Fibroblast of skin of left biceps (primary cell): ENCODE measurements at places on chromosomes 6 and 20.
A peak's percentile ranks its signal among the peaks of the same experiment; 100 is the strongest.

DNA sequence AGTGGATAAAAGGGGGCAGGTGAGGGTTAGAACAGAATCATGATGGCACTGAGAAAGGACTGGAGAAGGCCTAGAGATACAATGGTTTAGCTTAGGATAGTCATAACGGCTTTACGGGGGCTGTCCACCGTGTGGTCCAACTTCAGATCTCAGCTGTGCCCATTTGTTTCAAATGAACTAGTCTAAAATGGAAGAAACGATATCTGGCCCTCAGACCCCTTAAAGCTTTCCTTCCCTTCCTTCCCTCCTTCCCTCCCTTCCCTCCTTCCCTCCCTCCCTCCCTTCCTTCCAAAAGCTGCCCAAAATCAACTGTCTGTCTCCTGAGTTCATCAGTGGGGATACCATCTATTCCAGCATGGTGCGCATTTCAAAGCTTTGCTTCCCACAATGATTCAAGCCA, 27.9 kb downstream of the TRAM2 start:
- DNase-seq, result no peak

DNA sequence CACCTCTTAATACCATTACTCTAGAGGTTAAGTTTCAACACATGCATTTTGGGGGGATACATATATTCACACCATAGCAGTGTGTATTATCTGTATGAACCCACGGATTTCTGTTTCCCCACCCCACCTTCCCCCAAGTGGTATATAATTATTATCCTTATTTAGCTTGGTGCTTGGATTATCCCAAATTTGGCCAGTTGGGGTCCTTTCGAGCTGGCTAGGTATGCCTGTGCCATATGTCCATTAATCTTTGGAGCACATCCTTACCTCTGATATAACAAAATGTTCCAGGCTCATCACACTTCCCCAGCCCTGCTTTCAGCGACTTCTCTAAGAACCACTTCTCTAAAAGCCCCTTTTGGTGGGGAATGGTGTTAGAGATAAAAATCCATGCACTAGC, 118.7 kb upstream of the MLIP start:
- no peak for DNase-seq

DNA sequence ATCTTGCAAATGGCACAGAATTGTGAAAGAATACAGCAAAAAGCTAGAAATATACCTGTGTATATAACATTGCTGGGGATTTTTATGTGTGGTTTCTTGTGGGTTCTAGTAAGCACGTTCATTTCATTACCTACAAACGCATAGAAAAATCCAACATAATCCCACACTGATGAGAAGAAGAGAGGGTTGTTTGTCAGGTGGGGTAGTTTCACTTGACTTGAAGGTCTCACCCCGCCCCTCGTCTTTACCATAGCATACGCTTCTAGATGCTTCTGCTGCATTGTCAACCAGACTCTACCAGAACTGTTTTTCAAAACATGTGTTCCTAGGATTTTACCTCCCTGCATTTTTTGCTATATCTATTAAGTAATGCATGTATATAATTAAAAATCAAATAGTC, 284.1 kb upstream of the TAB2 start:
- DNase-seq, result no peak

DNA sequence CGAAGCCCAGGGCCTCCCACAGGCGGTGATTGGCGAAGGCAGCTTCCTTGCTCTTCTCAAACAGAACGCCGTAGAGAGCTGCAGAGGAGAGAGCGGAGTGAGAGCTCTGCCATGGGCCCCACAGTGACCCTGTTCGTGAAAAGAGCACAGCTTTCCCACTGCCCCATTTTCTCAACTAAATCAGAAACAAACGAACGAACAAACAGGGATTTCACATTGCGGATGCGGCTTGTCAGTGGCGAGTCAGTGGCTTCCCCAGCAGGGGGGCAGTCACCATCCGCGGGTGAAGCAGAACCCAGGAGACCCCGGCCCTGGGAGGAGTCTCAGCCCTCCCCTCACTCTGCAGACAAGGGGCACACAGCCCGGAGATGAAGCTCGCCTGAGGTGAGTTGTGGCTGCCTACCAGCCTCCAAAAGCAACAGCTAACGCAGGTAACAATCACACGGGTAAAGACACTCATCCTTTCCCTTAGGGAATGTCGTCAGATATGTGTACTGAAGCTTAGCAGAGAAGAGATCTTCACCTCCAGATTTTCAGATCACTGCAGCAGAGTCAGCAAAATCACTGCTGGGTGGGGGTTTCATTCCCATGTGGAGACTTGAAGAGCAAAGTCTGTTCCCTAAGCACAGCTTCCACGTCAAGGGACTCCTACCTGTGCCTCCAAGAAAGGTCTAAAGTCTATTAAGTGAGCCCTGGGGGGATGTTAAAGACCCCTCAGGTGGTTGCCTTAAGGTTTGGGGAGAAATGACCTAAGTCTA, 51.2 kb upstream of the GPR31 start:
- DNase-seq, result no peak

DNA sequence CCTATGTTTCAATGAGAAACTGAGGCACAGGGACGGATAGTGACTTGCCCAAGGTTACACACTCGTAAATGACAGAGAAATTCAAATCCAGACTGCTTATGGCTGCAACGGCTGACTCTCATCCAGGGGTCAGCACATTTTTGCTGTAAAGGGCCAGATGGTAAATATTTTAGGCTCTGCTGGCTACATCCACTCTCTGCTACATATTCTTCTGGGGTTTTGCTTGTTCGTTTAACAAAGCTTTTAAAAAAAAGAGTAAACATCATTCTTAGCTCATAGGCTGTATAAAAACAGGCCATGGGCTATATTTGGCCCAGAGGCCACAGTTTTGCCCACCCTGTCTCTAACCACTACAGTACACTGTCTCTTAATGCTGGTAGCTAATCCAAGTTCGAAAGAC, 103.4 kb downstream of the PREX1 start:
- DNase-seq, result no peak

DNA sequence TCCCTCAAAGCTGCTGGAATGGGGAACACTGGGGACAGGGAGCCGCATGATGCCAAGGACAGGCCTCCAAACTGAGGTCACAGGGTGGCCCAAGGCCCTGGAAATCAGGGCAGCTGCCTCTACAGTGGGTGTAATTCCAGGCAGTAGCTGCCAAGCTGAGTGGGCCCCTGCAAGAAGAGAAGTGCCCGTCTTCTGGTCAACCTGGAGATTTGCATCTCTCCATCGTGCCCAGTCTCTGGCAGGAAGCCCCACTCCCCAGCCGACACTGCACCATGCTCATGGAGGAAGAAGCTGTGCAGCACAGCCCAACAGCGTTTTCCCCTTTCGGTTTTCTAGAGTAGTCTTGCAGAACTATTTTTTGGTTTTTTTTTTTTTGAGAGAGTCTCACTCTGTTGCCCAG, 2.2 kb upstream of the FAM209A start:
- DNase-seq, result no peak

DNA sequence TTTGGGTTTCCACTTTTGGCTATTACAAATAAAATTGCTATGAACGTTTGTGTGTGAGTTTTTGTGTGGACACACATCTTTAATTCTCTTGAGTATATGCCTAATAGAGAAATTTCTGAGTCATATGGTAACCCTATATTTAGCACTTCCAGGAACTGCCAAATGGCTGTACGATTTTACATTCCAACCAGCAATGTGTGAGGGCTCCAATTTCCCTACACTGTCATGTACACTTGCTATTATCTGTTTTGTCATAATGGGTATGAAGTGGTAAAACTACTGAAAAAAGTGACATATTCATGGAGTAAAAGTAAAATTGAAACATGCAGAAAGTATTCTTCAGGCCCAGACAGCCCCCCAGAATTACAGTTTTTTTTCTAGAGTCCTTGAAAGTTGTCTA, 59.6 kb upstream of the ESR1 start:
- no peak for DNase-seq

- DNase-seq, result no peak
These were observed 28.8 kb downstream of the FERMT1 start for GRCh38 chr20:6094063-6094462.

DNA sequence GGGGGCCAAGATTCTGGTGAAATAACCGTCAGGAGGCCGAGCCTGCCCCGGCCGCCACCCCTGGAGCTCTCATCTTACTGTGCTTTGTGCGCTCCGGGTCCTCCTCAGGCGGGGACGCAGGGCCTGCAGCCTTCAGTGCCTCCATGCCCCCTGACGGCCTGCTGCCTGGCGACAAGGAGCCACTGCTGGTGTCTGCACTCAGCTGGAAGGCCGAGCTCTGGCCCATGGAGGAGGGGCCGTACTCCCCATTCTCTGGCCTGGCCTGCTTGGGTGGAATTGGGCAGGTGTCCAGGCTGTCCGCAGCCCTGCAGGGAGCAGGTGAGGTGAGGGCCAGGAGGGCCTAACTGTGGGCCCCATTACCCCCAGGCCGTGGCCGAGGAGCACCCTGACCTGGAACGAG, 5.3 kb downstream of the ZNF512B start:
- no peak for DNase-seq

- no peak for DNase-seq
These were observed 30.9 kb upstream of the TAGAP start for GRCh38 chr6:159075506-159076228.

DNA sequence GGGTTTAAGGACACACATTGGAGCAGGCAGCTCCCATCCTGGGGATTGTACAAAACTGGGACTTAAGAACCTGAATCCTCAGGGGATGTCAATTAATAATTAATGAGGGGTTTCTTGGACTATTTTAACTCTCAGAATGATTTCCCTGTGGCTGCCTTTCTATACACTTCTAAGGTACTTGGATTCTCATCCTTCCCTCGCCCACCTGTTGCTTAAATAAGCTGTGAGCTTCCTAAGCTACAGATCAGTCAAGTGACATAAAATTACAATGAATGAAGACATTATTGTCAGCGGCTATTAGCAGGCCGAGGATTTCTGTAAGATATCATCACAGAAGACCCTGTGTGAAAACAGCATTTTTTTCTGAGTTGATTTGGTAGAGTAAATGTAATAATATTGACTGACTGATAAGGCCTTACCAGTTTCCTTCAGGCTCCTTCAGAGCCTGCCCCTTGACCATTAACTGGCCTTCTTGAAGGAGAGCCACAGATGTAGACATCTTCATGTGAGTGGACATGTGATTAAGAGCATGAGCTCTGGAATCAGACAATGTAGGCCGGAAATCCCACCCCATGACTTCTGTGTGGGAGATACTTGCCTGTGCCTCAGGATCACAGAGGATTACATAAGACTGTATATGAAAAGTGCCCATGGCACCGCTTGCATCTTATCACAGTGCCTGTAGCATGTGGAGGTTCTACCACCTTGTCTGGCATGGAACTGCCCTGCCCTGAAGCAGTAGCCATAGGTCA, 101.7 kb downstream of the TULP4 start:
- DNase-seq, result no peak

DNA sequence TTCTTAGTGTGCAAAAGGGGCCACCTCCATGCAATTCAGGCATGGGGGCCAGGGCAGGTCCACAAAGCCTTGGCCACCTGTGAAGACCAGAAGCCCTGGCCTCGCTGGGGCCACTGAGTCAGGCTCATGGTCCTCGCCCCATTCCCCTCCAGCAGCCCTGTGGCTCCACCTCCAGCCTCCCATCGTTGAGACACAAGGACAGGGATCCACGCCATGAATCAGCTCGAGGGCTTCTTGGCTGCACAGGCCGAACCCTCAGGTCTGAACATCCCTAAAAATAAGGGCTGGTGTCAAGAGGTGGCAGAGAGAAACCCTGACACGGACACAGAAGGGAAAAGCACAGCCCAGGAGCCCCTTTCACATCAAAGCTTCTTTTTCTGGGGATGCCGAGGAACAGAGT, 68.6 kb upstream of the QKI start:
- DNase-seq, result no peak

DNA sequence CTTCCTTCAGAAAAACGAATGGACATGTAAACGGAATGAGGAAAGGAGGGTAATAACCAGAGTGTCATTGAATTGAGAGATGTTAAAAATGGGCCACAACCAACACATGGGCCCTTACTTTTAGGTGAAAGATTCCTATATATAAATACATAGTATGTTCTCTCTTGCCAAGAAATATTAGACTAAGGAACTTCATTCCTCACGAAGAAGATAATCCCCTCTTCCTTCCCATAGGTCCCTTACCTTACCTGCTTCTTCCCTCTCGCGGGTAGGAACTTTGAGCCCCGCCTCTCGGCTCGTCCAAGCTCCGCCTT, 295 bp upstream of the TBC1D22B start:
- no peak for DNase-seq

DNA sequence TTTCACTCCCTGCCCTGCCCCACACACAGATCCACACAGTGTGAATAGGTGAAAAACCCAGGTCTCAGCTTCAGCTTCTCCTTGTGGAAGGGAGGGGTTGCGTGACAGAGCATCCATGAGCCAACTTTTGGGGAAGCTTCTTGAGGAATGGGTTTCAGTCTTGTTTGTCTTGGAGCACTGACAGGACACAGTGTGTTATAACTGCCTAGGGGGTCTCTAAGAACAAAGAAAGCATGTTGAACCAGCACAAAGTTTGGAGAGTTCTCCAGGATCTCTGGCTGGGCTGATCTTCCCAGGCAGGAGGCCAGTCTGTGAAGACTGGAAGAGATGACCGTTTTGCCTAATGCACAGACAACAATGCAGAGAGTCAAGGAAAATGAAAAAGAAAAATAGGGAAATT, 164.5 kb downstream of the COL12A1 start:
- DNase-seq, result no peak

DNA sequence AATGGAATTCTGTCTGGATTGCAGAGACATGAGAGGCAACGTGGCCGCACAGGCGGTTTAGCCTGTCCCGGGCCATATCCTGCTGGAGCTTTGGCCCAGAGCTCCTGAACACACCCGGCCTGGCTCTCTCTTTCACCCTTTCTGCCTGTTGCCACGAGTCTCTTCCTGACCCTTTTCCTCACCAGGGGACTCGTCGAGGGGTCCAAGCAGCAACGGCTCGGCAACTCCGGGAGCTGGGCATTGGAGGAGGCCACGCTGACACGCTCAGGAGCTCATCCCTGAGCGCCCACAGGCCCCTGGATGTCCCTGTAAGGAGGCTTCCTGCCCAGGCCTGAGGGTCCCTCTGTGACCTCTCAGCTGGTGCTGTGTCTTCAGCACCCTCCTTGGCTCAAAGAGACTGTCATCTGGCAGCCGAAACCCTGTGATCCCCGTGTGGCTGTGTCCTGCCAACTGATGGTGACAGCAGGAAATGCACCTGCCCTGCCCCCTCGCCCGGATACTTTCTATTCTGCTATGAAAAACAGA, 103.8 kb downstream of the RNASET2 start:
- no peak for DNase-seq

- DNase-seq, result no peak
These were observed 122.2 kb upstream of the PTPN1 start for GRCh38 chr20:50387996-50388332.

GRCh38 chr6:144265390-144265789, 19.7 kb upstream of the UTRN start:
- DNase-seq, result no peak

- peak; percentile 45 for DNase-seq
These were observed 3.8 kb downstream of the PREX1 start for GRCh38 chr20:48823960-48824498.

DNA sequence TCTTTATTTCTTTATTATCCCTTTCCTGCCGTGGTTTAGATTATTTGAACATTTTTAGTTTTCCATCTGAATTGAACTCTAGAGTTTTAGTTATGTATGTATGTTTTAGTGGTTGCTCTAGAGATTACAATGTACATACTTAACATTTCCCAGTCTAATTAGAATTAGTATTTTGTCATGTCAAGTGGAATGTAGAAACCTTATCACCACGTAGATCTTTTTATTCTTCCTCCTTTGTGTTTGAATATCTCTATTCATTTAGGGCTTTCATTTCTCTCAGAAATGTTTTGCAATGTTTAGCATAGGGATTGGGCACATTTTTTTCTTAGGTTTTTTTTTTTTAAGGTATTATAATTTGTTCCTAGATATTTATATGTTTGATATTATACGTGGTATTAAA, 73.1 kb upstream of the EZR start:
- DNase-seq, result no peak

GRCh38 chr20:51253280-51253679, 230.4 kb upstream of the KCNG1 start:
- no peak for DNase-seq
